ENCODE measurements at places on chromosomes 5 and 9. TPM values are rescaled to one million over a fixed set of nuclear protein-coding genes. Genes with fewer than 3 reads are reported as not detected.

The PCDHA6 gene
- total RNA-seq: 0.13 TPM

The PCDHA1 gene
- total RNA-seq: not detected

The NUDT12 gene
- total RNA-seq: 8.6 TPM

The SLC45A2 gene
- not detected for total RNA-seq

The PGGT1B gene
- total RNA-seq: 18.3 TPM

The ACOT12 gene
- not detected for total RNA-seq

The SRD5A1 gene
- 9.3 TPM for total RNA-seq

The PCDHGA6 gene
- 2.1 TPM for total RNA-seq

The OR13C8 gene
- not detected for total RNA-seq

The C9 gene
- total RNA-seq: 0.13 TPM

The GABBR2 gene
- 39.2 TPM for total RNA-seq

The SPATA31A3 gene
- total RNA-seq: not detected

The KCNIP1 gene
- total RNA-seq: not detected

The OTULINL gene
- total RNA-seq: 0.50 TPM

The IFNA21 gene
- not detected for total RNA-seq

The NTRK2 gene
- not detected for total RNA-seq

The HBEGF gene
- total RNA-seq: 27.8 TPM

The NOTCH1 gene
- total RNA-seq: 138 TPM

The SLC4A9 gene
- total RNA-seq: not detected

The SLC34A1 gene
- total RNA-seq: not detected

The FCN1 gene
- not detected for total RNA-seq

The SH2D3C gene
- 39.9 TPM for total RNA-seq

The MYOZ3 gene
- total RNA-seq: 0.22 TPM

The NMUR2 gene
- not detected for total RNA-seq

All from thoracic aorta endothelial cell (primary cell).